ENCODE measurements at places on chromosomes 12 and 14.

- no peak for DNase-seq
These were observed 6.2 kb downstream of the DTX1 start for GRCh38 chr12:113062502-113063395.

GRCh38 chr14:24818058-24818822 lies 184.2 kb upstream of the GZMB start:
- DNase-seq, result no peak

GRCh38 chr12:26855337-26855736 lies 22.3 kb upstream of the ITPR2 start:
- no peak for DNase-seq

DNA sequence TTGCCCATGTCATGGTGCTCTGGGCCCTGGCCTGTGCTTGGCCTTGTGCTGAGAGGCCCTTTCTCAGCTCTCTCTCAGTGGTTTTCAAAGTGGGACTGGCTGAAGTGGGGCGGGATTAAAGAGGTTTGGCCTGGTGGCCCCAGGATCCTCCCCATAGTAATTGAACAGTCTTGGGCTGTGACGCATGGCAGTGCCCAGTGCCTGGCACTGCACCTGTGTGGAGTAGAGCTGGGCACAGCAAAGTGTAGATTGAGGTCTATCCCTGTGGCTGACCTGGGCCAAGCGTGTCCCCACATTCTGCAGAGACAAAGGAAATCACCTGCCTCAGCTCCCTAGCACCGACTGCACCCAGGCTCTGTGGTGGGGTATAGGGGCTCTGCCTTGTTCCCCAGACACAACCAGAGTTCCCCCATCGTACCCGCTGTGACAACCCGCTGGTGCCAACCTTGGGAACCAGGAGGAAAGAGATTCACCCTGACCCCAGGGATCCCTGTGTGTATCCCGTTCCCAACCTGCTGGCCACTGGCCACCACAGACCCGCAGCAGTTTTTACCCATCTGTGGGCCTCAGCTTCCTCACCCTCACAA lies 9.9 kb upstream of the CYP46A1 start:
- no peak for DNase-seq

GRCh38 chr14:22549324-22549962 lies 39.6 kb downstream of the DAD1 start:
- DNase-seq, result no peak

GRCh38 chr14:68574906-68575305 lies 218.0 kb downstream of the ZFP36L1 start:
- DNase-seq, result peak; percentile 71

- no peak for DNase-seq
These were observed 168.7 kb downstream of the TTC7B start for GRCh38 chr14:90647473-90648005.

GRCh38 chr12:123097561-123098084 lies 53.3 kb downstream of the PITPNM2 start:
- no peak for DNase-seq

DNA sequence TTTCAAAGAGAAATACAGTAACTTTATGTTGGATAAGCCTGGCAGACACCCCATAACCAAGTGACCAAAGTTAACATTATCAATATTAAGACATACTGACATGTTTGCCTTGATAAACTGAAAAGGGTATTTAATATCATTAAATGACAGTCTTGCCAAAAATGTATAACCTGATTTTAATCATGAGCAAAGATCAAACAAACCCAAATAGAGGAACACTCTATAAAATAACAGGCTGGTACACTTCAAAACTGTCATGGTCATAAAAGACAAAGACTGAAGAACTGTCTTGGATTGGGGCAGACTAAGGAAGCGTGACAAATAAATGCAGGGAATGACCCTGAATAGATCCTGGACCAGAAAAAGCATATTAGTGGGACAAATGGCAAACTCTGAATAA lies 64.0 kb downstream of the AKAP6 start:
- no peak for DNase-seq

GRCh38 chr14:32900547-32900946 lies 38.1 kb upstream of the NPAS3 start:
- DNase-seq, result peak; percentile 3

- DNase-seq, result no peak
These were observed 18.9 kb downstream of the PITPNM2 start for GRCh38 chr12:123131879-123132402.

- peak; percentile 39 for DNase-seq
These were observed 175.3 kb downstream of the ETV6 start for GRCh38 chr12:11824736-11825135.

DNA sequence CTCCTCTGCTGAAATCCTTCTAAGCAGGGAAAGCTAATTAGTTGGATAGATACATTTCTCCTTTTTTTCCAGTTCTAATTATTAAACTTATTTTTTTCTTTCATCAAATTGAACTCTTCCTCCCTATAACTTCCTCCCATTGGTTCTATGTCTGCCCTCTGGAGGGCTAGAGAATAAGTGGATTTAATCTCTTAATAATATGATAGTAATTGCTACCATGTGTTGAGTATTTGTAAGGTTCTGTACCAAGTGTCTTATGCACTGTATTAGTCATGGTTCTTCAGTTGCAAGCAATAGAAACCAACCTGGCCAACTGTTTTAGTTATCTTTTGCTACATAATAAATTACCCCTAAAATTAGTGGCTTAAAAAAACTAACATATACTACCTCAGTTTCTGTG lies 190.5 kb upstream of the PLXNC1 start:
- DNase-seq, result peak; percentile 54

DNA sequence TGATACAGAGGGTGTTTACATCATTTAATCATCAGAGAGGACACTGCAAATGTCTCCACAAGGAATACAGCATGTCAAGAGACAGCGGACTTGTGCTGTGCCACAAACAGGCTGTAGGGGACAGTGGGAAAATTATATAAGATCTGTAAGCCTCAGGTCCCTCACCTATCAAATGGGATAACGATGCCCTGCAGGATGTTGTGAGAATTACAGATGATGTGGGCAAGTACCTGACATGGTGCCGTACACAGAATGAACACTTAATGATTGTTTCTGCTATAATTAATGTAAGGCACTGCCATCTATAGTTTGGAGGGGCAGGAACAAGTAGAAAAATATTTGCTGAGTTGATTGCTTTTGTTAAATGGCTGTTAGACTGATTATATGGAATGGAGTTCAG lies 81.9 kb upstream of the GTF2A1 start:
- no peak for DNase-seq

- no peak for DNase-seq
These were observed 107.3 kb upstream of the ARHGAP5 start for GRCh38 chr14:31969699-31970240.

DNA sequence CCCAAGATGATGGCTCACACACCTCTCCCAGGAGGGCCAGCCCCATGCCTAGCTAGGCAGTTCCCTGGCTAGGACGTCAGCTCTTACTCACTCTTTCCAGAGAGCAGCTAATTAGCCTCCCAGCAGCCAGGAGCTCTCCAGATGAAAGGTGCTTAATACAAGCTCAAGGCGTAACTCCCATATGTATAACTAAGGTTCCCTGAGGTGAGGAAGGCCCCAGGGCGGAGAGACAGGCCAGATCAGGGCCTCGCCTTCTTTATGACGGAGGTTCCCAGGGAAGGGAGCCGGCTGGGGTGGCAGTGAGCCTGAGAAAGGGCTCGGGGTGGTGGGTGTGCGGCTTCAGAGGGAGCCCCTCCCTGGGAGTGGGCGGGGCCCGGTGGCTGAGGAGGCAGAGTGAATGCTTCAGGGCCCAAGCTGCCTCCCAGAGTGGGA lies 26.4 kb upstream of the ZFP36L1 start:
- peak; percentile 81 for DNase-seq

GRCh38 chr12:26557326-26557725 lies 275.7 kb downstream of the ITPR2 start:
- no peak for DNase-seq

- no peak for DNase-seq
These were observed 69.1 kb upstream of the GALNT9 start for GRCh38 chr12:132398386-132398991.

GRCh38 chr12:11152725-11153124 lies 18.3 kb upstream of the SMIM10L1 start:
- DNase-seq, result no peak

GRCh38 chr14:58796242-58797009 lies 158.7 kb downstream of the DACT1 start:
- no peak for DNase-seq

GRCh38 chr14:76876076-76876475 lies 49.9 kb downstream of the LRRC74A start:
- peak; percentile 79 for DNase-seq

GRCh38 chr12:46267825-46268582 lies 839 bp downstream of the SLC38A1 start:
- DNase-seq, result peak; percentile 40
